T-helper 1 cell (primary cell): ENCODE measurements at places on chromosomes 4 and X.

DNA sequence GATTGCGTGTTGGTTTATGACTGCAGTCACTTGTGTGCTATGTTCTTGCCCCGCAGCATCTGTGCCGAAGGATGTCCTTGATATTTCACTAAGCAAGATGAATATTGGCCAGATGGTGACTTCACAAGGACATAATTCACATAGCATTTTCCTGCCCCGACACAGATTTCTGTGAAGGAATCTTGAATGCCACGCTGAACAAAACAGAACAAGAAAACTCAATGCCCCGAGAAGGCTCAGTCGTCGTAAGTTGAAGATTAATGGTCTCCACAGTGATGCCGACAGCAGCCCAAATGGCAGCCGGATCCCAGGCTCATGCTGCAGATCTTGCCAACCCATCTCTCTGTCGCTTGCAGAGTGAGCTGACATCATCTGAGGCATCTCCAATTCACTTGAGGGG lies 145.9 kb downstream of the CPEB2 start:
- no peak for DNase-seq

DNA sequence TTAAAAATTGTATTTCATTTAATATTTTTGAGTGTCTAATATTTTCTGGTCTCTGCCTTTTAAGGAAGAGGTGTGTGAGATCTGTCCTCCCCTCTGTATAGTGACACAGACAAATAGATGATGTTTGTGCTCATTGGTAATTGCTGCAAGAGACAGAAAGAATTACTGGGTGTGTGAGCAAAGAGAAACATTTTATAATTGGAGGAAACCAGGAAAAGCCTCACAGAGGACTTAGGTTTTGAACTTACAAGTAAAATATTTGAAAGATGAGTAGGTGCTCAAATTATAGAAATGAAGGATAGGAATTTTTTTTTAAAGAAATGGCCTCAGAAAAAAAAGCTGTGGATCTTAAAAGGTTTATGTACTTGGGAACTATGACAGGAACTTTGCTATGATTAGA lies 149.8 kb downstream of the SPCS3 start:
- no peak for DNase-seq

GRCh38 chrX:12721042-12721441 lies 70.2 kb upstream of the PRPS2 start:
- no peak for DNase-seq

DNA sequence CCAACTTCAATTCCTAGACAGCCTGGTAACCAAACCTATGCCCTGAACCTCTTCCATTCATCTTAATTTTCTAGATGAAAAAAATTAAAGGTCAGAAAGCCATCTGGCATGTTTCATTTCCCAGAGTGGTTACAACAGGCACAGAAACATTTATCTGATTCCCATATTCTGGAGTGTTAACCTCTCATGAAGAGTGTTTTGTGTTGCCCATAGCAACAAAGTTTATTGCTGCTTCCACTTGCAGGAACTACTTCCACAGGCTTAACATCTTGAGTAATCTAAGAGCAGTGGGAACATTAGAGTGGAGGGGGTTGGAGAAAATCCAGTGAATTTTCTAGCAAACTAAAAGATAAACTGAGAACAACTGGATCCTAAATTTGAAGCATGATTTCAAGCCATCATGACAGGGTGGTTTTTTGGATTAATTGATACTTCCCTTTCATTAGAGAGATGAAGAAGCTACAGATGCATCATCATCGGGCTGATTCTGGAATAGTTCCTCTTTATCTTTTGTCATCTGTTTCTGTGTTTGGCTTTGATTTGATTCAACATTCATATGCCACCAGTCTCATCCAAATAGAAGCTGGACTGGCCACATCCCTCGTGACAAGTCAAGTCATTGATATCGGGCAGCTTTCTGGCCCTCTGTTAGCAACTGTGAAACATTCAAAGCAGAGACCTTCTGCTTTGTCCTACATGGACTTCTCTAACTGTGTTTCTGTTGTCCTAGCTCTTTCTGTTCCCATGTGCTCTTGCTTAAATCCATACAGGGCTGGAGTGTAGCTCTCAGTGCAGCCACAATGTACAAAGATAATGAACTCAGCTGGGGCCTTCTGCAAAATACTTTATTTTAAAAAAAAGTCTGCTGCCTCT lies 167.3 kb downstream of the MID1IP1 start:
- no peak for DNase-seq

DNA sequence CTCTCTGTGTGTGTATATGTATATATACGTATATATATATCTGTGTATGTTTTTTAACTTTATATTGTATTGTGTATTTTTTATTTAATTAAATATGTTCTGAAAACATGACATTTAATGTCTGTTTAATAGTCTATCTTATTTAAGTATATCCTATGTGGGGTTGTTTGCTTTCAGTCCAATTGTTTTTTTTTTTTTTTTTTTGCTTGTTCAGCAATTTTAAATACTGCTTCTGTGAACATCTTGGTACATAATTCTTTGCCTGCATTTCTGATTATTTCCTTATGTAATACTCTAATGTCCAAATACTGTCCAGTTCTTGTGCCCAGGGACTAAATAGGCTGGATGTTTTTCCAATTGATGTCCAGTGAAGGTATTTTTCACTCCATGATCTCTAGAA lies 45.1 kb upstream of the MAD2L1 start:
- no peak for DNase-seq

- DNase-seq, result no peak
These were observed 258.5 kb upstream of the SLIT2 start for GRCh38 chr4:19993242-19993641.

GRCh38 chr4:6194458-6195195 lies 5.7 kb downstream of the JAKMIP1 start:
- DNase-seq, result no peak

DNA sequence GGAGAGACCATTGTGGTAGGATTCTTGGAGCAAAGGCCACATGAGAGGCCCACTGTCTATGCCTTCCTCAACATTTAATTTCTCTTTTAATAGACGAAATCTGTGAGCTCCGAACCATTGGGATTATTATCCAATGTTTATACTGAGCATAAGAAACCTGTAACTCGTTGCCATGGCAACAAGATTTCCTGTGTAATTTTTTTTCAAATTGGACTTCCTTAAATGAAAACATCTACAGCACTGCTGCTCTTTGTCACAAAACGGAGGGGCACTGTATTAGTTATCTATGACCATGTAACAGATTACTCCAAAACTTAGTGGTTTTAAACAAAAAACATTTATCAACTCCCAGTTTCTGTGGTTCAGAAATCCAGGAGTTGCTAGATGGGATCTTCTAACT lies 38.7 kb downstream of the PPP1R2C start:
- DNase-seq, result no peak

DNA sequence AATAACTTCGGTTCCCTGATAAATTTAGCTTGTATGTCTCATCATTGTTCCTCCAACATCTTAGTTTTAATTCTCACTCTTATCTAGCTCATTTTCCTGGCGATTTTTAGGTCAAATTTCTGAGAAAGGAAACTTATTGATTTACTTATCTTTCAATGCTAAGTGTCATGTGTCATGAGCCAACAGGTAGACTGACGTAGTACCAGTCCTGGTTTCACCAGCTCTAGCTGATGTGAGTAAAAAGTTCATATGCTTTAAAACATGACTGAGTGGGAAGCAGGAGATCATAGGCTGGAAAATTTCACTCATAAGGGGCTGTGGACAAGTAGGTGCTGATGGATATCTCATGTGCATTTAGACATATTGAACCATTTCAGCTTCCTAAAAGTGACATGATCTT lies 441.7 kb upstream of the NR3C2 start:
- DNase-seq, result no peak

GRCh38 chrX:9515973-9516538 lies 51.2 kb downstream of the TBL1X start:
- no peak for DNase-seq

GRCh38 chrX:150777328-150777992 lies 84.3 kb downstream of the MTMR1 start:
- DNase-seq, result no peak

DNA sequence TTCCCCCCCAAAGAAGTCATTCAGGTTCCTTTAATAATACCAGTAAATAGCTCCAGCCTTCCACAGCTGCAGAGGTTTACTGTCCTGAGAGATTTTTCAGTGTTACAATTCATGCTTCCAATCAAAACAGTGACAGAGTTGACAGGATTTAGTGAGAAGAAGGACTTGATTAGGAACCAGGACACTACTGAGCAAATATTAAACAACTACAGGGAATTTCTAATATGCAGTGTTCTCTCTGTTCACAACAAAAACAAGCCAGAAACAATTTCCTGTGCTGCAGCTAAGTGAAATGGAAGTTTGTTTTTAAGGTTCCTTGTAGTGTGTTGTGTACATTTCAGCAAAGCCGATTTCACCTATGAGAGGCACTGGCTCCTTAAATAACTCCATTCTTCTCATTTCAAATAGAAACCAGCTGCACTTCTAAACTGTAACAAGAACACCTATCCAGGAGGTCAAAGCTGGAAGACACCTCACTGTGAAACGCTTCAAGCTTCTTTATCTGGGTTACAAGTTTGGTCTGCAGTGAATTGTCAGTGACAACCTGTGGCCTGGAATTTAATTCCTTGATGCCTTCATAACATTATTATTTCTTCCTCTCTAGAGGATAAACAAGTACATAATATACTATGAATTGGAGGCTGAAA lies 149.3 kb downstream of the RASL11B start:
- DNase-seq, result no peak

DNA sequence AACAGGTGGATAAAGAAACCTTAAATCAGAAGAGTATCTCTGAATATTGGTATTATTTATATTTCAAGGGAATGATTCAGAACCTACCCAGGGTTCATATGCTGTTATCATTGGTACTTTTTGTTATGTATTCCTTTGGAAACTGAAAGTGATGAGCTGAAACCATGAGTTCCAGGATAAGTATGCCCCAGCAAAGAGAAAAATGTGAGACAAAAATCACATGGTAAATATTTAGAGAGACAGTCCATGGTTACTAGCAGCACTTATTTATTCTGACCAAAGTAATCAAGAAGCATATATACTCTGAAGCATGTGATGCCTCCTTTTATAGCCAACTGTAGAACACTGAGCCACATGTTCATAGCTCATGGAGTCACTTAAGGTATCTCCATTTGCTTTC lies 277.7 kb downstream of the ARAP2 start:
- DNase-seq, result no peak

DNA sequence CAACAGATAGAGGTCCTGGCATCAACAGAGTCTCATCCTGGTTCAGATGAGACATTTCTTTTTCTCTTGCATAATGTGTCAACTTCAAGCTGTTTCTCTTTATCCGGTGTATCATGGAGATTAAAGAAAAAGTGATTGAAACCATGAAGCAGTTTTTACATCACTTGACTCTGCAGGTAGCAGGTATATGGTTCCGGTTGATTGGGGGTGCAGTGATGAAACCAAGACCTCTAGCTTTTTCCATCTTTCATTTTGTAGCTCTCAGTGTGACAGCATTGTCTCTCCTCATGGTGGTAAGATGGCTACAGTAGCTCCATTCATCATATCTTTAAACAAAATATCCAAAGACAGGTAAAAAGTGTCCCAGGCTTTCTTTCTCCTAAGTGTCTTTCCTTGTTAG lies 2.4 kb upstream of the HOPX start:
- DNase-seq, result no peak

DNA sequence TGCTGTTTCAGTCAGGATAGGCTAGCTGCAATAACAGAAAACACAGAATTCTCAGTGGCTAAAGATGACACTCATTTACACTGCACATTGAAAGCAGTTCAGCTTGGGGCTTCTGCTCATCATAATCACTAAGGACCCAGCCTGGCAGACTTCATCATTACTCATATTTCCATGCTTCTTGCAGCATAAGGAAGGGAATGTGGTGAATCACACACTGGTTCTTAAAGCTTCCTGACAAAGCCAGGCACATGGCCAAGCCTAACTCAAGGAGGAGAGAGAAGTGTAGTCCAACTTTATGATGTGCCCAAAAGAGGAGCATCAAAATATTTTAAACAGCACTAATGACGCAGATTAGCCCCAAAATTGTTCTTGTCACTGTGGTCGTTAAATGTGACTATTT lies 186.5 kb downstream of the BANK1 start:
- DNase-seq, result no peak

- DNase-seq, result no peak
These were observed 517.5 kb upstream of the GRIA3 start for GRCh38 chrX:122666601-122667000.

DNA sequence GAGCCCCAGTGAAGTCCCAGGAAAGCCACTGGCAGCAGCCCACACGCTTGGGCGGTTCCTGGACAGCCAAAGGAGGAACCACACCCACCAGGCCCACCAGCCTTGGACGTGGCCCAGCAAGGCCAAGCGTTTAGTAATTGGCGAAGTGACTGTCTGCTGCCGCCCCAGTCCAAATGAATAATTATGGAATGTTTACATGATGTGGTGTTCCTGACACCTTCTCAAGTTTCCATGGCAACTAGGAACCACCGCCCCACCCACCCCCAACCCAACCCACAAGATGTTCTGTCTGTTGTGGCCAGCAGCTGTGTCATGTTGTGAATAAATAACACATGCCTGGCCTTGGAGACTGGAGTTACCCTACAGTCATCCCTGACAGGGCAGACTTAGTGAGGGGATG lies 22.3 kb downstream of the APLN start:
- no peak for DNase-seq

DNA sequence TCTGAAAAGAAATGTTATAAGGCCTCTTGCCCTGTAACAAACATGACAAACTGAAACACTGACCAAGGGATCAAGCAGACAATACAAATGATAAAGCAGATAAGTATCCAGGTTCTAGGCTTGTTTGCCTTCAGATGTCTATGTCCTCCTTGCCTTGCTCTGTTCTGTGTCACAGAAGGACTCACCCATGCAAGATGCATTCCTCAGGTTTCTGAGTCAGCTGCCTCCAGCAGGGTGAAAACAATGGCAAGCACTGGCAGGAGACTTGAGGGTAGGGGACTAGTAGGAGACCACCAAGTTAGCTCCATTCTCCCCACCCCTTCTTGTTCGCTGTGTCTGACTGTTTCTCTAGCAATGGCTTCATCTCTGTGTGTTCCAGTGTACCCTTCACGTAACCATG lies 76.6 kb upstream of the CXXC4 start:
- DNase-seq, result no peak

- no peak for DNase-seq
These were observed 4.2 kb downstream of the TLR8 start for GRCh38 chrX:12910423-12911121.

- no peak for DNase-seq
These were observed 160.2 kb upstream of the KLF3 start for GRCh38 chr4:38503689-38504395.

GRCh38 chrX:17459008-17459611 lies 84.1 kb downstream of the NHS start:
- DNase-seq, result no peak

GRCh38 chr4:47664051-47664826 lies 173.6 kb downstream of the CORIN start:
- DNase-seq, result no peak

DNA sequence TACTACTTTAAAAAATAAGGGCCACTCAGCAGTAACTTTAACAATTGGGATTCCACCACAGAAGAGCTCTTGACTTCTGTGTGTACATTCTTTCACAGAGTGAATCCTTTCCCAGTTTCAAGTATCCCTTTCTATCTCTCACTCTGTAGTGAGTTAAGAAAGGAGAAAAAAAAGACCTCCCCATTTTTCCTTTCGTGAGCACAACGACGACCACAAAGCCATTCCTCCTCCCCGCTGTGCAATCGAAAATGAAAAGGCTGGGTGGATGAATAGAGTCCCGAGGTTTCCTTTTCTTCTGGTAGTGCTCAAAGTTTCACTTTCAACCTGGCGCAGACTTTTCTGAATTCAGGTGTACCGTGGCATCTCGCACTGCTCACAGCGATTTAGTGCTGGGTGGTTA lies 58.0 kb downstream of the TAB3 start:
- no peak for DNase-seq
